ENCODE measurements at places on chromosomes 5 and 9.

GRCh38 chr5:163596608-163597315, 91.3 kb downstream of the MAT2B start:
- DNase-seq, result no peak

DNA sequence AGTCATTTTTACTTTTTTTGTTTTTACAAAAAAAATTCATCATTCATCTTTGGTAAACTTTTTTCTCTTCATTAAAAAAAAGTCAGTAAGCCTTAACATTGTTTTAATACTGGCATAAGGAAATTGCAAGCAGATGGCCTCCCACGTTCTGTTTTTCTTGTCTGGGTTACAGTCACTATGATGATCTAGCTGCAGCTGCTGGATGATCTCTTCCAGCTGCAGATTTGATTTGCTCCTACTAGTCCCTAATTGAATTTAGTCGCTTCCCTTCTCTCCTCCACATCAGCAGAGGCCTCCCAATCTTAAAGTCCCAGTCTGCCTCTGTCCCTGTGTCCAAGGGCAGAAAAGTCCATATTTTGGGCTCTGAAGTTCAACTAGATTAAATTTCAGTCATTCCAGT, 106.8 kb upstream of the PTGER4 start:
- no peak for DNase-seq

DNA sequence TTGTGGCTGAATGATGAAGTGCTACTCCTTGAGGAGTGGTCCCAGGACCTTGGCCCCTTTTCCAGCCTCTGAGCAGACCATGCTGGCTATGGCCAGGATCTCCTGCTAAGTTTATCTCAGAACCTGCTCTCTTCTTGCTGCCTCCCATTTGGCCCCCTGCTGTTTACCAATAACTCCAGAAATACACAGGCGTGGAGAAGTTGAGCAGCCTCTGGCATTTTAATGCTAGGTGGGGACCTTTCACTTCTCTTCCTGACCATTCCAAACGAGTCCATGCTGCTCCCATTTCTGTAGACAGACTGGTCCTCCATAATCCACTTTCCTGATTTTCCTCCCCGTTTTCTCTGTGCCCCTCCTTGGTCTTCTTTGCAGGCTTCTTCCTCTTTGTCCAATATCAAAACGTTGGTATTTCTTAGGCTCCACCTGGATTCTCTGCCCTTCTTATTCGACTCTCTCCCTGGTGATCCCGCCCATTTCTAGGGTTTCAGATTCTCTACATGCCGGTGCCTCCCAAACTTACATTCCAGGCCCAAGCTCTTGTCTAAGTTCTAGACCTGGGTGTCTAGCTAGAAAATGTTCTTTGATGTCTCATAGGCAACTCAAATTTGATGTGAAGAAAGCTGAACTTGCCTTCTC, 33.4 kb upstream of the TNFAIP8 start:
- peak; percentile 61 for DNase-seq

DNA sequence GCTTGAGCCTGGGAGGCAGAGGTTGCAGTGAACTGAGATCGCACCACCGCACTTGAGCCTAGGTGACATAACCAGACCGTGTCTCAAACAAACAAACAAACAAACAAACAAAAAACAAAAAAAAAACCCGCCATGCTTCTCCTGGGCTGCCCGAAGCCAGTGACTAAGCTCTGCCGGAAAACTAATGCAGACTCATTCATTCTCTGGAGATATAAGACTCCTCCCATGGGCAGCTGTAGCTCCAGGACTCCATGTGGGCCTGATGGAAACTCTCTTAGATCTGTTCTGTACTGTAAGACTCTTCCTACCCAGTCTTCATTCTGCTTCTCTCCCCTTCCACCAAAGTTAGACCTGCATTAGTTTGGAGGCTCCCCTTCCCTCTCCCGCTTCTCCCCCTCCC, 11.1 kb downstream of the GLDC start:
- no peak for DNase-seq

GRCh38 chr9:124212381-124213050, 45.2 kb upstream of the NEK6 start:
- no peak for DNase-seq

DNA sequence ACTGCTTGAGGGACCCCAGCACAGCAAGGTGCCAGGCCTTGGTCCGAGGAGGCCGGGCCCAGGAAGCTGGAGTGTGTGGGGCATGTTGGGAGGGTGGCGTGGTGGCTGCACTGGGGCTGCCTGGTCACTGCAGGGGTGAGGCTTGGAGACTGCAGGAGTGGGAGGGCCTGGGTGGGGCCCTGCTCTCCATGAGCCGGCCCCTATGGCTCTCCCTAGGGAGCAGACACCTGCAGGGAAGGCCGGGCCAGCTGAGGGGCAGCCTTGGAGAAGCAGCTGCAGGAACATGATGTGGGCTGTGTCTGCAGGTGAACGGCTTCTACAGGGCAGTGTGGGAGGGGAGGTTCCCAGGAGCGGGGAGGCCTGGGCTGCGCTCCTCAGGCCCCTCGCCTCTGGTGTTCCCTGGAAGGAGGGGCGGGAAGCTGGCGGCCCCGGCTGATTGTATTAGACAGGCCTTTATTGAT, 41.7 kb upstream of the TMEM250 start:
- DNase-seq, result no peak

DNA sequence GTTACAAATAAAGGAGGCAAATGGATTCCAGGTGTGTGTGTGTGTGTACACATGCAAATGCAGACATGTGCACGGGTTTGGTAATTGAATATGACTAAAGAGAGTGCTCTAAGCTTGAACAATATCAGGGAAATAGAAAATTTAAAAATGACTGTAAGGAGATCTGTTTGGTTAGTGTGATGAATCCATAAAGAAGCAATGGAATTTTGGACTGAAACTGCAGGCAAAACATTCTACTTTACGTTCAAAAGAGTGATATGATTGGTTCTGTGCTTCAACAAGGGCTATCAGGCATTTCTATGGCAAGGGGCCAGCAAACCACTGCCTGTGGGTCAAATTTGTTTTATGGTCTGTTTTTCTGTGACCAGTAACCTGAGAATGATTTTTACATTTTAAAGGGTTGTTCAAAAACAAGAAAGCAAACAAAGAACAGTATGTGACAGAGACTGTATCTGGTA, 332.8 kb upstream of the KLF9 start:
- DNase-seq, result no peak

GRCh38 chr9:129122133-129122532, 10.9 kb downstream of the PTPA start:
- no peak for DNase-seq

Measured in MM.1S (cell line).